ENCODE measurements at places on chromosomes 3 and 15.

- DNase-seq: no peak
Observed at GRCh38 chr3:171419457-171419856, 40.7 kb downstream of the TNIK start.

DNA sequence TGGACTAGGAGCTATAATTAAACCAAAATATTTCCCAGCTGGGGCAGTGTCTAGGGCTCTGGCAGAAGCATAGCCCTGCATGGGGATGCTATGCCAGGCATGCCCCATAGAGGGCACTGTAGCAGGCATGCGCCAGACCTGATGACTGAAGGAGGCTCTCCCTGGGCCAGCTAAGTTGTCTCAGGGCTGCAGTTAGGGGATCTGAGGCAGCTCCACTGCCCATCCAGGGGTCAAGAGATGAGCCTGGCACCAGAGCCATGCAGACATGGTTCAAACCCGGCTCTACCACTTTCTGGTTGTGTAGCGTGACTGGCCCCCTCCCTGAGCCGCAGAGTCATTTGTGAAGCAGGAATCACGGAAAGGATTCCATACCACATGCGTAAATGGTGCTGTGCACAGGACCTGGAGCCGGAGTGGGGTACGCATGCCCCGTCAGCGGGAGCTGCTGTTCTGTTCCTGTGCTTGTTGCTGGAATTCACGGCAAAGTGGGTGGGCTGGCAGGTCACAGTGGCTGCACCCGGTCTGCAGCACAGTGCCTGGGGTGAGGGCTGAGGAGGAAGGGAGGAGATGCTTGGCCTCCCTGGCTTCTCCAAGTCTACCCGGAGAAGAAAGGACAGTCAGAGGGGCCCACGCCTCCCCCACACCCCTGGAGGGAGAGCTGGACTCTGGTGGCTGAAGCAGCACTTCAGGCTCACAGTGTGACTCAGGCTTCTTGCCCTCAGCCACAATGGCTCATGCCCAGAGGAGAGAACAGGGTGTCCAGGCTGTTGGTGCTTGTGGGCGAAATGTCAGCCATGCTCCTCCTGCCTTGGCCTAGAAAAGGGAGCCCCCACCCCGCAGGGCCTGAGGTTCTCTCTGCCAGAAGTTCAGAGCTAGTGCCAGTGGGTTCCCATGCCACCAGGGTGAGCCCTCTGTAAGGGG lies 43.1 kb downstream of the DNASE1L3 start:
- no peak for DNase-seq

- no peak for DNase-seq
Observed at GRCh38 chr3:59135096-59135495, 85.3 kb upstream of the CFAP20DC start.

DNA sequence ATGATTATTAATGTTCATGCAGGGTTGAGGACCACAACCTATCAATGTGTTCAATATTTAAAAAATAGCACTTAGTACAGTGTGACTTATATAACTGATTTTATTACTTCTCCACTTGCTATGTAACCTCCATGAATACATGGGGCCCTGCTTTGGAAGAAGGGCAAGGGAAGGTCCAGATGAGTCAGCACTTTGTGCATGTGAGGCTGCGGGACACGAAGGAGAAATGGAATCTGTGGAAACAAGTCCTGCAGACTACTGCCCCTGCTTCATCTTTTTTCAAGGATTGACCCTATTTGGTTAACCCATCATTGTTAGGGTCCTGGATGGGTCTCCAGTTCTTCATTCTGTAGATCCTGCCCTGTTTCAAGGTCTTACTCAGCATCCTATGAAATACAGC lies 1.6 kb downstream of the NXPE3 start:
- DNase-seq: no peak

DNA sequence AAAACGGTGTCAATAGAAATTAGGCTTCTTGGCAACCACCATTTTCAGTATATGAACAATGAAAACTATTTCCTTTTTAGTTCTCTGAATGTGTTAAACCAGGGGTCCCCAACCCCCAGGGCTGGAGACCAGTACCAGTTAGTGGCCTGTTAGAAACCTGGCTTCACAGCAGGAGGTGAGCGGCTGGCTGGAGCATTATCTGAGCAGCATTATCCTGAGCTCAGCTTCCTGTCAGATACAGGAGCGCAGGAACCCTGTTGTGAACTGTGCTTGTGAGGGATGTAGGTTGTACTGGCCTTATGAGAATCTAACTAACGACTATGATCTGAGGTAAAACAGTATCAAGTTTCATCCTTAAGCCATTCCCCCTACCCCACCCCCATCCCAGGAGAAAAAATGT lies 328.7 kb downstream of the ZBBX start:
- no peak for DNase-seq

DNA sequence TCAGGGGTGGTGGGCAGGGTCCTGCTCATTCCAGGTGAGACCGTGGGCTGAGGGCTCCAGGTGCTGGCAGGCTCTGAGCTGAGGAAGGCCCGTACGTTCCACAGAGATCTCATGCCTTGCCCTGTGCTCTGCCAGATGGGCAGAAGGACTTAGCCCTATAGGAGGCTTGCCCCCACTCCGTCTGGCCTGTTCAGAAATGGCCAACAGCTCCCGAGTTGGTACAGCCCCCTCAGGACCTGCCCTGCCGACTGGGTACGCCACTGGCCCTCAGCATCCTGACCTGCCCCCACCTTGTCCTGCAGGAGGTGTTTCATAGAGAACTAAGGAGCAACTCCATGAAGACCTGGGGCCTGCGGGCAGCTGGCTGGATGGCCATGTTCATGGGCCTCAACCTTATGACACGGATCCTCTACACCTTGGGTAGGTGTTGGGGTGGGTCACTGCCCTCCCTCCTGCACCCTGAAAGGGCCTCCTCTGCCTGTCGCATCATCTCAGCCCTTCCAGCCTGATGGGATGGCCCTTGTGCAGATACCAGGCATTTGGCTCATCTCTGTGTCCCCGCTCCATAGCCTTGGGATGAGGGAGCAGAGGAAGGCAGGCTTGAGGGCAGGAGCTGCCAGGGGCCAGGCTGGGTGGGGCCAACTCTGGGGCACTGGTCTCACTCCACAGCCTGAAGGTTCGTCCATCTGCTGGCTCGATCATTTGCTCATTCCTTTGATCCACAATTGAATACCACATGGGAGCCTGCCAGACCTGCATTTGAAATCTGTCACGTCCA lies 14.2 kb downstream of the TMEM43 start:
- no peak for DNase-seq

DNA sequence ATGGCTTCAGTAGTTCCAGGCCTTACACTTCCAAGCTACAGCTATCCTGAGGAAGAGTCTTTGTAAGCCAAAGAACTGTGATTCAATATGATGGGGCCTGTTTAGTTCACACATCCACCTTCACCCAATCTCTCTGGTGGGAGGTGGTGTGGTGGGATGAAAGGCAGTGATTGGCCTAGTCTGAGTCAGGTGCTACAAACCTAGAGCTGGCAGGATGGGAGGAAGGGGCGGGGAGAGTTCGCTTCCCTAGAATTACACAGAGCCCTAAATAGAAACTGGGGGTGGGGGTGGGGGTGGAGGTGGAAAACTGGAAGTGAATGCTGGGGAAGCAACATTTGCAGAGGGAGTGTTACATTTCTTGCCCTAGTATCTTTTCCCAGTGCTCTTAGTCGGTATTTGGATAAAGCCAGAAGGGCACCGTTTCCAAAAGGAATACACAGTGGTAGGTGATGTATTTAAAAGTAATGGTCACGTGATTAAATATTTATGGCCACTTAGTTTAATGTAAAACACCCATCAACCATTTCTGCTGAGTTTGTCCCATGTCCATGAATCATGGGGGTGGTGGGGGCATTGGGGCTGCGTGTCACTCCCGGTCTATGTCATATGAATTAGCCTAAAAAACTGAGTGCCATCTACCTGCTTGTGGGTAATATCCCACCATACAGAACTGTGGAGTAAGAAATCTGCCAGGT lies 247.6 kb upstream of the PROK2 start:
- no peak for DNase-seq

DNA sequence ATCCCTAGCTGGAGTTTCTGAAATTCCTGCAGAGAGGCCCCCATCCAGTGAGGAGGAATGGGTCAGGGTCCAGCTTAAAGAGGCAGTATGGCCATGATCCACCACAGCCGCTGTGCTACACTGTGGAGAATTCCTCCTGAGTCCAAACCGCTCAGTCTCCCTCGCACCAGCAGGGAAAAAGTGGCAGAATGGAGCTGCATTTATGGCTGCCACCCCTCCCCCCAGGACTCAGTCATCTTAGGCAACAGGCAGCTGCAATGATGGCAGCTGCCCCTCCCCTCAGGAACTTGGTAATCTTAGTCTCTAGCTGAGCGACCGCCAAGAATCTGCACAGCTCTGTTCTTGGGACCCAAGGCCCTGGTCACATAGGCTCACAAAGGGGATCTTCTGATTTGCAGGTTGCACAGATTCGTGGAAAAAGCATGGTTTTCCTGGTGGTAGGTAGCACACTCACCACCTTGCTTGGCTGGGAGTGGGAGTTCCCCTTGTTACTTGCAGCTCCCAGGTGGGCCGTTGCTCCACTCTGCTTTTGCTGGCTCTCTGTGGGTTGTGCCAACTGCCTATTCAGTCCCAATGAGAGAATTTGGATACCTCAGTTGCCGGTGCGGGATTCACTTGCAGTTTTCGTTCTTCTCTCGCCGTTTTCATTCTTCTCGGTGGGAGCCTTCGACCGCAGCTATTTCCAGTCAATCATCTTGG lies 204.1 kb downstream of the STXBP5L start:
- no peak for DNase-seq

GRCh38 chr3:30779686-30780287 lies 114.7 kb downstream of the GADL1 start:
- DNase-seq: no peak

DNA sequence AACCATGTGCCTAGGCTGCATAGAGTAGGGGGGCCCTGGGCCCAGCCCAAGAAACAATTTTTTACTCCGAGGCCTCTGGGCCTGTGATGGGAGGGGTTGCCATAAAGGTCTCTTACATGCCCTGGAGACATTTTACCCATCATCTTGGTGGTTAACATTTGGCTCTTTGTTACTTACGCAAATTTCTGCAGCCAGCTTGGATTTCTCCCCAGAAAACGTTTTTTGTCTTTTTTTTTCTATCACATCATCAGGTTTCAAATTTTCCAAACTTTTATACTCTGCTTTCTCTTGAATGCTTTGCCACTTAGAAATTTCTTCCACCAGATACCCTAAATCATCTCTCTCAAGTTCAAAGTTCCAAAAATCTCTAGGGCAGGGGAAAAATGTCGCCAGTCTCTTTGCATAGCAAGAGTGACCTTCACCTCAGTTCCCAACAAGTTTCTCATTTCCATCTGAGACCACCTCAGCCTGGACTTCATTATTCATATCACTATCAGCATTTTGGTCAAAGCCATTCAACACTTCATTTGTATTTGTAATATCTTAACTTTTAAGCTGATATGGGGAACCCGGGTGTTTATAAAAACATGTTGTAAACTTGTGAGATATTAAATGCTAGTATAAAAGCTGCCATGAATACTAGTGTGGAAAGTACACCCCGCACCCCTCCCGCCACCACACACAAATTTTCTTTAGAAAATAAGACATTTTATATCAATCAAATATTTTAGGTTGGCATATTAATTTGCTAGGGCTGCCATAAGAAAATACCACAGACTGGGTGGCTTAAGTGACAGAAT lies 56.0 kb upstream of the PLSCR4 start:
- DNase-seq: no peak

DNA sequence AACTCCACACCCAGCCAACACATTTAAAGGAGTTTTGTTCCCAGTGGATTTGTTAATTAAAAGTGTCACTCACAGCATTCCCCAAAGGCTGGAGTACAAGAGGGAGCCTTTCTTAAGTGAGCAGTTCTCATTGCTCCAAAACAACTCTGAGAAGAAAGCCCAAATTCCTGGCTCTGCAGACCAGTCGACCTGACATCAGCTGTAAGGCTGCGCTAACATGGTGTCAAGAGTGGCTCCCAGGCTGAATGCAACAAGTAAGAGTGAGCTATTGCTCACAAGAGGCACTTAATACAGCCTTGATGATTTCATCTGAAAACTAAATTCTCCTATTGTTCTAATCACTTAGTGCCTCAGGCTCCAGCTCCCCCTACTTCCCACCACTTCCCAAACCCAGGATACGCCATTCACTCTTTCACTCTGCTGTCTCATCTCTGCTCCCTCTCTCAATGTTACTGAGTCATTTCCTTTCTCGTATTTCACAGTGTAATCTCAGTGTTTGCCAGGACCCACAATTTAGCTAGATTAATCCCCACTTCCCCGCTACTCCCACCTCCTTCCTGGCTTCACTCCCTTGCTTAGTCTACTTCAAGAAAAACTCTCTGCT lies 81.8 kb downstream of the WWTR1 start:
- DNase-seq: peak; percentile 81

DNA sequence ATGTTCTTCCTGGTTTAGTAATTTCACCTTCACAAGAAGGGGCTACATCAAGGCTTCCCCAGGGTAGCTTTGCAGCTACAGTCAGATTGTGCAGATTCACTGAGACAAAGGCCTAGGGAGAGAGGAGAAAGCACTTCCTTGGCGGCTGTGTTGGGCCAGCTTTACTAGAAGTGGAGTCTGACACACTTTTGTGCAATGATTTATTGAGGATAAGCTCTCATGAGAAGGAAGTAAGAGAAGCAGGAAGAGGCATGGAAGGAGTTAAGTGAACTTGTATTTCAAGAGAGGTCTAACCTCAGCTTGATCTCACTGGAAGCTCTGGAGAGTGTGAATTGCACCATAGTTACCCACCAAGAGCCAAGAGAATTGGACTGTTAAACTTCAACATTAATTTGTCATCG lies 78.9 kb downstream of the TGFBR2 start:
- DNase-seq: no peak

GRCh38 chr3:13095408-13095937 lies 22.2 kb upstream of the IQSEC1 start:
- DNase-seq: no peak

GRCh38 chr15:44573386-44573785 lies 36.4 kb downstream of the EIF3J start:
- no peak for DNase-seq

DNA sequence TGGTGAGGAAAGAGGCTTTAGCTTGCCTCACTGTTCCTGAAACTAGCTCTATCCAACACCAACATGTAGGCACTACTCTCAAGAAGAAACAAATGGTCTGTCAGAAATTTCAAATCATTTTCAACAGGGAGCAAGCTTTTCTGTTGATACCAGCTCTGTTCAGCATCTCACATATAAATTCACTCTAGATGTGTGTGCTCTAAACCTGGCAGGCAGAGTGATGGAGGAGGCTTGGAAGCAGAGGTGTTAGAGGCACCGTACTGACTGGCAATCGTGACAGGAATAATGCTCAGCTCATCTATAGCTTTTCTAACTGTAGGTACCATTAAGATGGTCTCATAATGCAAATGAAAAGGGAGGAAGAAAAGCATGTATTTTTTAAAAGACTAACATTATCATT lies 597.2 kb upstream of the NECTIN3 start:
- no peak for DNase-seq

- DNase-seq: no peak
Observed at GRCh38 chr15:85490856-85491255, 110.5 kb downstream of the AKAP13 start.

Data from NCI-H446 treated with DMSO at 0.1 percent for 48 hours (cell line).